ENCODE measurements at places on chromosomes 6 and 20.

- DNase-seq, result no peak
Observed at GRCh38 chr20:22368235-22368634, 216.1 kb downstream of the FOXA2 start.

GRCh38 chr20:59661153-59661552 lies 56.8 kb downstream of the PHACTR3 start:
- DNase-seq, result no peak

DNA sequence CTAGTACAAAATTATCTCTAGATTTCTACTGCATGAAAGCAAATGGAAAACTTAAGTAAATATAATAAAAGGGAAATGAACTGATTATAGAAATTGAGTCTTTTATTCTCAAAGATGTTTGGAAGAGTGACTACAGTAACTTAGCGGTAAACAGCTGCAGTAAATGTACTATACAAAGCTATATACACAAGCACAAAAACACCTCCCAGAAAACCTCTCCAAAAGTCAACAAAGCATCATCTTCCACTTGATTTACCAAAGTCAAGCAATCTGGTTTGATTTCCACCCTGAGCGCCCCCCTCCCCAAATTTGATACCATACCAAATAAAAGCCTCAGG lies 142.1 kb upstream of the SHLD1 start:
- no peak for DNase-seq

- DNase-seq, result no peak
Observed at GRCh38 chr6:9178071-9178470, 742.7 kb upstream of the SLC35B3 start.

- no peak for DNase-seq
Observed at GRCh38 chr6:36326356-36326995, 10.2 kb downstream of the BNIP5 start.

DNA sequence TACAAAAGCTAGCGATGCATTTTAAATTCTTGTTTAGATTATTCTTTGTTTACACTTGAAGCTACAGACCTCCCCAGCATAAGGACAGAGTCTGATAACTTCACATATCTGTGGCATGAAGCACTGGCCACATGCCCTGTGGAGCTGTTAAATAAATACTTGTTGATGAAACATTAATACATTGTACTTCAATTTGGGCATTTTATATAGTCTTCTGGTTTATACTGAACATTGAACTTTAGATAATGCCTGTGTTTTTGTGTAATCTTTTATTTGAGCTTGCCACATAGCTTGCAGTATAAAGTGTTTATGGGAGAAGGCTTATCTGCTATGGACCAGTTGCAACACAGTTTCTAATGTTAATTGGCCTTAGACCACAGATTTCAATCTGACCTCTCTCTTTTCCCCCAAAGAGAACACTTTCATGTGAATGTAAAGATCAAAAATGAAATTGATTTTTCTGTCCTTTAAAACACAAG lies 48.2 kb downstream of the FRK start:
- no peak for DNase-seq

DNA sequence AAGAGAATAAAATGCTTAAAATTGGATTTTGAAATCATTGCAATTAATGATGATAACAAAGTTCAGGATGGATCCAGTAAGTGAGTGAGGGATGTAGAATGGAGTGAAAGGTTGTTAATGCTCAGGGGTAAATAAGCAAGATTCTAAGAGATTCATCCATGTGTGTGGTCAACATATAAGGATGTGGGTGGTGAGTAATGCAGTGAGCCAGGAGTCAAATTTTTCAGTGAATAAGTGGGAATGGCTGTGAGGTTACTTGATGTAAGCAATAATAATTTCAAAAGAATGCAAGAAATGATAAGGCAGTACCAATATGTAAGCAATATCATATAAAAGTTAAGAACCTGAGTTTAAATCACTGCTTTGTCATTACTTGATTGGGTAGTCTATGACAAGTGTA lies 207.5 kb upstream of the ADGRB3 start:
- no peak for DNase-seq

GRCh38 chr6:109076377-109076776 lies 18.3 kb downstream of the SESN1 start:
- DNase-seq, result no peak

- no peak for DNase-seq
Observed at GRCh38 chr20:55561259-55561658, 444.1 kb downstream of the CBLN4 start.

GRCh38 chr6:74534465-74535211 lies 671.2 kb downstream of the COL12A1 start:
- no peak for DNase-seq

- DNase-seq, result no peak
Observed at GRCh38 chr6:112061605-112062004, 7.7 kb downstream of the CCN6 start.

DNA sequence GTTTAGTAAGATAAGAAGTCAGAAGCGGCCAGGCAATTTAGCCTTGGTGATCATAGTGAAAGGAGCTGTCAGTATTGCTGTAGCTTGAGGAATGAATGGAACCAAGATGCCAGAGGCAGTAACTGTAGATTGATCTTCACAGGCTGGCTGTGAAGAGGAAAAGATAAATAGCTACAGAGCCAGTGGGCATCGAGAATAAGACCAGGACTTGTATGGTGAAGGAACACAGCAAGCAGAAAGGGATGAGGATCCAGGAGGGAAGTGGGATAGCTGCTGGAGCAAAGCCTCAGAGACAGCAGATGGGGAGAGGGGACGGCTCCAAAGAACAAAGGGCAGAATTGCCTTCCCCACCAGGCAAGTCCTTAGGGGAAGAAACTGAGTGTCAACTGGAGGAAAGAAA lies 294.4 kb upstream of the PLN start:
- DNase-seq, result no peak

- no peak for DNase-seq
Observed at GRCh38 chr20:2907519-2907918, 34.2 kb downstream of the PTPRA start.

DNA sequence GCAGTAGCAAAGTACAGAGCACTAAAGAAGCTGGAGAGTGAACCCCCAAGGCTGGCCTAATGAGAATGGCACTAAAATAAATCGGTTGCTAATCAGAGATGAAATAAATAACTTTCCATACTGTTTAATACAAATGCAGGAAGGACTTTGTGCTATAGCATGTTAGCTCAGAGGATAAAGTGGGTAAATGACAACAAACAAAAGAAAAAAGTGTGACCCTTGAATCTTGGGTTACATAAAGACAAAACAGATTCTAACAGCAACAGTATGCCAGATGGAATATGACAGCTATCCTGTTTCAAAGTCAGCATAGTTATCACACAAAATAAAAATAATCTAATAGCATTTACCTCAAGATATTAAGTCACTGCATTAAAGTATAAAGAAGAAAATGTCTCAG lies 622.7 kb downstream of the PHF3 start:
- DNase-seq, result no peak

GRCh38 chr6:43931201-43931600 lies 161.2 kb downstream of the VEGFA start:
- DNase-seq, result no peak

GRCh38 chr6:102417368-102417998 lies 1024.0 kb downstream of the GRIK2 start:
- no peak for DNase-seq

- no peak for DNase-seq
Observed at GRCh38 chr6:163391985-163392384, 22.5 kb upstream of the QKI start.

- no peak for DNase-seq
Observed at GRCh38 chr6:24439858-24440539, 37.3 kb downstream of the MRS2 start.

DNA sequence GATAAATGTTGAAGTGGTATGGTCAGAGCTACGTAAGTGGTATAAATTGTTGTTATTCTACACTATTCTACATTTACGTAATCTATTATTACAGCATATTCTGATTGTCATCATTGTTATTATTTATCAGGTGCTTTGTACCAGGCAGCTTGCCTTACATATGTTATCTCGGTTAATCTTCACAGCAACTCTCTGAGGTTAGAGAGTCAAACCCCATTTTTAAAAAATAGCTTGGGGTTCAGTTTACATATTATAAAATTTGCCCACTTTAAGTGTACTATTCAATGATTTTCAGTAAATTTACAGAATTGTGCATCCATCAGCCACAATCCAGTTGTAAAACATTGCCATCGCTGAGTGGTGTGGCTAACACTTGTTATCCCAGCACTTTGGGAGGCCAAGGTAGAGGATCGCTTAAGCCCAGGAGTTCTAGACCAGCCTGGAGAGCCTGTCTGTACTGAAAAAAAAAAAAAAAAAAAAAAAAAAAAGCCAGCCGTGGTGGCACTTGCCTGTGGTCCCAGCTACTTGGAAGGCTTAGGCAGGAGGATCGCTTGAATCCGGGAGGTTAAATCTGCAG lies 35.5 kb downstream of the PPP1R16B start:
- no peak for DNase-seq

GRCh38 chr6:37727996-37728395 lies 30.3 kb upstream of the MDGA1 start:
- no peak for DNase-seq

- DNase-seq, result no peak
Observed at GRCh38 chr6:105787747-105788146, 298.4 kb upstream of the PRDM1 start.

- no peak for DNase-seq
Observed at GRCh38 chr20:63653041-63653973, at the start of gene STMN3. Gene STMN3 (minus strand): TSS chr20:63653424. CDS start chr20:63653345, 79 bp downstream.

DNA sequence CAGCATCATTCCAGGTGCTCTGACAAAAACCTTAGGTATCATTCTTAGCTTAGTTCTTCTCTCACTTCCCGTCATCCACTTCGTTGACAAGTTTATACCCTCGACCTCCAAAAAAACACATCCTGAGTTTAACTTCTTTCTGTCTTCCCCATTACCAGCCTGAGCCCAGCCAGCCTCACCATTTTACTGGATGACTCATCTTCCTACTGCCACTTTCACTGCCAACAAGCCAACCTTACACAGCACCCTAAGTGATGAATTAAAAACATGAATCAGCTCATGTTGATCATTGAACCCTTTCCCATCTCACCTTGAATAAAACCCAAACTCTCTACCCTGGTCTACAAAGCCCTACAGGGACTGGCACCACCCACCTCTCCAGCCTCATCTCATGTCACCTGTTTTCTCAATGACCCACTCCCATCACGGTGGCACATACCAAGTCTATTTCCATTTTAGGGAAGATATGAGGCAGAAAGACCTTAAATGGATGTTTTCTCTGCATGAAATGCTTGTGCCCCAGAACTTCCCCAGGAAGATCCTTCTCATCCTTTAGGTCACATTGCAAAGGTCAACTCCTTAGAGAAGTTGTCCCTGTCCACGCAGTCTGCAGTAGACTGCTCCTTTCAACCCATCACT lies 9.9 kb upstream of the UST start:
- no peak for DNase-seq

- no peak for DNase-seq
Observed at GRCh38 chr6:157383471-157383870, 2.5 kb downstream of the ZDHHC14 start.

DNA sequence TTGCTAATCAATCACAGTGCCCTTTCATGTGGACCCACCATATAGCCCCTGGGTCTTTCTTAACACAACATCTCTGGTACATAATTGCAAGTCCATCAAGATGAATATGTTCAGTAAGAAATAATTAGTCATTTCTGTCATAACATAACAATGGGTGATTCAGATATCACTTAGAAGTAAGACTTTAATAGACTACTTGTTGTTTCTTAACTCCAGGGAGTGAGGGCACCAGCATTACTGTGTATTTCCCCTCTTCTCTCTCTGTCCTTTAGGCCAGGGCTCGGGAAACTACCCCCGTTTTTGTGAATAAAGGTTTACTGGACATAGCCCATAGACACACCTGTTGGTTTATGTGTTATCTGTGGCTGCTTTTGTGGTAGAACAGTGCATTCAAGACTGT lies 123.5 kb downstream of the SLC24A3 start:
- DNase-seq, result no peak

- DNase-seq, result no peak
Observed at GRCh38 chr6:27889275-27889627, 22.9 kb downstream of the OR2B2 start.

DNA sequence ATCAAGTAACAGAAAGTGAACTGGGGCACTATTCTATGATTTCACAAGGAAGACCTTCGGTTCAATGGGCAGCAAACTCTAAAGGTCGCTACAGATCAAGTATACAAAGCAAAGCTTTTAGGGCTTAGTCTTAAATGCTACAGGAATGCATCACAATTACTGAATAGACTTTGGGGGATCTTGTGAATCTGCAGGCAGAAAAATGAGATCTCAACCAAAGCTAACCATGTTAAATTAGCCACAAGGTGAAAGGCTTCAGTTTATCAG lies 98.0 kb upstream of the TMEM30A start:
- no peak for DNase-seq

GRCh38 chr6:56420296-56420695 lies 172.9 kb upstream of the COL21A1 start:
- DNase-seq, result no peak

DNA sequence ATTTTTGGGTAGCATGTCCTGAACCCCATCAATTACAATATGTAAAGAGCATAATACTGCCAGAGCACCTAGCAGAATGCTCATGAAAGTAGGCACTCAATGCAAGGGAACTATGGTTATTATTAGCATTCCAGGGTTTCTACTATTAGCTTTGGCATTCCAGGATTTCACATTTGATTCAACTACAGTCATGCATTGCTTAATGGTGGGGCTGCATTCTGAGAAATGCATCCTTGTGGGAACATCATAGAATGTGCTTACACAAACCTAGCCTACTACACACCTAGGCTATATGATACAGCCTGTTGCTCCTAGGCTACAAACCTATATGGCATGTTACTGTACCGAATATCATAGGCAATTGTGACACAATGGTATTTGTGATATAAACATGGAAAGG lies 247.8 kb downstream of the CD83 start:
- no peak for DNase-seq

DNA sequence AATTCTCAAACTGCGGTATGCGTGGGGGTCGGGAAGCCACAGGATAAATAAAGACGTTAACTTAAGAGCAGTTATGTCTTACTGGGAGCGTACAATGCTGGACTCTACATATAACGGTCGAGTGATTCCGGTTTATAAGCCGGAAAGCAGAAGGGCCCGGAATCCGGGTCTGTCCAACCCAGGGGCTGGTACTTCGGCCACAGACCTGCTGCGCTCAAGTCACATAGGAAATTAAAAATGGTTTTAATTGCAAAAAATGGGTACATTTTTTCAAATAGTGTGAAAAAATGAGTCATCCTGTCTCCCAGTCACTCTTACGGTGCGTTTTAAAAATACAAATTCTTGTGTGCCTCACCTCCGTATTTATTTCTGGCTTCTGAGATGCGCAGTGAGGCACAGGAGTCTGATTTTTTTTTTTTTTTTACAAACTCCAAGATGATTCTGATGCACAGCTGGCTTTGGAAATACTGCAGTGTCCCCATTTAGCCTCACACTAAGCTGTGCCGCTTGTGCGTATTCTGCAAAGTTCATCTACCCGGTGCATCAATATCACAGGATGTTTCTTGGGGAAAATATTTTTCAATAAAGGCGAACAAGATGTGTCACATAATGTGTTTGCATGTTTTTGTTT lies 1.0 kb downstream of the PCIF1 start:
- no peak for DNase-seq

- no peak for DNase-seq
Observed at GRCh38 chr6:167767715-167768107, 59.0 kb upstream of the AFDN start.

All from cortex of kidney (tissue), 1 donor.